ENCODE measurements at places on chromosomes 16 and 17.

- DNase-seq, result no peak
Observed at GRCh38 chr16:56260378-56261160, 69.3 kb downstream of the GNAO1 start.

GRCh38 chr17:55645361-55645760 is 77.3 kb downstream of the TMEM100 start:
- no peak for DNase-seq

- DNase-seq, result peak; percentile 33
Observed at GRCh38 chr17:58112970-58113631, 29.9 kb downstream of the DYNLL2 start.

DNA sequence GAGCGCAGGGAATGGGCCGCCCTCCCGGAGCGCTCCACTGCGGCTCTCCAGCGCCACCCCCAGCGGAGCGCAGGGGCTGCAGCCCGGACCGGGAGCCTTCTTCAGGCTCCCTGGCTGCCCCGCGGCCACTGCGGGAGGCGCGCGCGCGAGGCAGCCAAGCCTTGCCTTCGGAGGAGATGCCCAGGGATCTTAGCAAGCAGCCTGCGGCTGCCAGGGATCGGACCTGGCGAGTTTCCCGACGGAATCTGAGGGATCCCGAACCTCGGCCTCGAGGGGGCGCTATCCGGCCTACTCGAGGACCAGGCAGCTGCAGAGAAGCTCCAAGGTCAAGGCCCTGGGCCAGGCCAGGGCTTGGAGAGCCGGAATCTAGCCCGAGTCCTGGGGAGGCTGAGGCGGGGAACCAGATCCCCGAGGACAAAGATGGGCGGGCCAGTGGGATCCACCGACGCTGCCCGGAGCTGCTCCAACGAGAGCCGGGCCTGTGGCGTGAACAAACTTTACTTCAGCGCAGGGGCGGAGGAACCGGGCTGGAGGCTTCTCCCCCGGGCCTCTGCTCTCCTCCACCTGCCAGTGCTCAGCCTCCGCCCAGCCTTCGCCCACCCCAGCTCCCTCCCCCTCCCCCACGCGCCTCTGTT is at the start of gene IRX6:
Gene IRX6 (plus strand): TSS at position 567 of the 635 bp plus-strand sequence. CDS start 889 bp downstream, outside the sequence.
- no peak for DNase-seq

DNA sequence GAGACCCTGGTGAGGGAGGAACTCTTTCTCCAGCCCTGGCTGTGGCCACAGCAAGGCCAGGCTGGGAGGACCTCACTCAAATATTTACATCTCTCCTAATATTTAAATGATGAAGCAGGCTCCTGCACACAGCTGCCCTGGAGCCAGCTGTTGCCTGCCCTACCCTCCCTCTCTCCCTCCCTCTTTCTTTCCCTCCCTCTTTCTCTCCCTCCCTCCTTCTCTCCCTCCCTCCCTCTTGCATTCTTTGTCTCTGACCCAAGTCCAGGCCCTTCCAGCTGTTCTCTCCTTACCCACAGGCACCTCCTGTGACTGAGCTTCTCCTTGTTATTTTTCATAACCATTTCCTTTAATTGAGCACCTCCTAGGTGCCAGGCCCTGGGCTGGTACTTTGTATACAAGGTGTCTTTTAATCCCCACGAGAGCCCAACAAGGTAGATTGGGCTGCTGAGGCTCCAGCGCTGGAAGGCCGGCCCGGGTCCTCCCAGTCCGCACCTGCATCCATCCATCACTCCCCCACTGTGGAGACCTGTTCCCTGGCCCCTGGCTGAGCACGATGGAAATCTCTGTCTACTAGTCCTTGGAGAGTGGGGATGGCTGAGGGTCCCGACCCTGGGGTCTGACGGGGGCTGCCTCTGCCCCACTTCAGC is 242.3 kb downstream of the SEC14L1 start:
- no peak for DNase-seq

- DNase-seq, result no peak
Observed at GRCh38 chr16:76985392-76986045, 205.5 kb upstream of the MON1B start.

All from astrocyte of the cerebellum (primary cell).